ENCODE measurements at places on chromosomes 5 and 9. TPM values are rescaled to one million over a fixed set of nuclear protein-coding genes. Genes with fewer than 3 reads are reported as not detected.

DNA sequence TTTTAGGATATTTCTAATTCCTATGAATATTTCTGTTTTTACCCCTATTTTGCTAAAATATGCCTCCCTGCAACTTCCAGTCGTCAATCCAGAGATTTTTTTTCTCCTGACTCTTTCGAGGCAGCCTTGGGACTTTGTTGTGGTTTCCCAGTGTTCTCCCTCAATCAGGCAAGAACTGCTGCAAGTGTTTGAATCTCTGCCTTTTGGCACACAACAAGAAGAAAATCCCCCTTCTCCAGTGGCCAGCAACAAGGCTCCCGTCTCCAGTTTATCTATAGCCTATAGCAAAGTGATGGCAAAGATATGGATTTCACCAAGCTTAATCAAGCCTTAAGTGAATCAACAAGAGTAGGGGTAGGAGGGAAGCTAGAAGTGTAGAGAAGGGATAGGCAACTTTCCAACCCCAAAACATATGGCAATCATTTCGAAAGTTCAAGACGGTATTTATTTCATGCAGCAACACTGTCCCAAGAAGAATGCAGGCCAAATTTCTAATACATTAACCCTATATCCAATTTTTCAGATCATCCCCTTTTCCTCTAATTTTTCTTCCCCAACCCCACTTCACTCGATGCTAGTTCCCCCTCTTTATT lies 37.7 kb upstream of the PAPPA start:
- no peak overlapping the region for H3K4me3 ChIP-seq
- no peaks in the 10 kb centered on the region for H3K36me3 ChIP-seq
- H3K4me1 ChIP-seq, result no peaks in the 10 kb centered on the region
- no peaks in the 10 kb centered on the region for H3K27me3 ChIP-seq
- no peak overlapping the region for H3K27ac ChIP-seq
- DNase-seq, result no peak

GRCh38 chr5:89208811-89209210 lies 325.8 kb upstream of the MEF2C start:
- H3K27ac ChIP-seq, result no peak overlapping the region
- no peaks in the 10 kb centered on the region for H3K36me3 ChIP-seq
- no peaks in the 10 kb centered on the region for H3K27me3 ChIP-seq
- H3K4me3 ChIP-seq, result no peak overlapping the region

- no peak for DNase-seq
- H3K27me3 ChIP-seq, result no peaks in the 10 kb centered on the region
- no peak overlapping the region for H3K27ac ChIP-seq
- no peaks in the 10 kb centered on the region for H3K36me3 ChIP-seq
- no peak overlapping the region for H3K4me3 ChIP-seq
Observed at GRCh38 chr5:14767735-14768507, 103.4 kb downstream of the OTULIN start.

DNA sequence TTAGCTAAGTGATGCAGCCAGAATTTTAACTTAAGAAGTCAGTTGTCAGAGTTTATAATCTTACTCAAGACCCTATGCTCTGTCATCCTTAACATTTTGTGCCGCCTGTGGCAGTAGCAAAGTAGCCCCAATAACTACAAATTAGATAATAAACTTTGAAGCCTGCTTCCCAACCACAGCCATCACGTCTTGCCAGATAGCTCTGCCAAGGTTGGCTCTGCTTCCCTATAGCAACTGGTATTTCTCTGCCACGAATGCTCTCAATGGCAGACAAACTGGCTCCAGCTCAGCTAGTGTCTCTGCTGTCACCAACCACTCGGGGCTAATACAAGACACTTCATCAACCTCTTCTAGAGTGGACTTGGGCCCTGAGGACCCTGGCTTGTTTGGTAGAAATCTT lies 576.1 kb downstream of the CDH12 start:
- no peak for DNase-seq
- no peaks in the 10 kb centered on the region for H3K27me3 ChIP-seq
- H3K27ac ChIP-seq, result no peak overlapping the region
- no peak overlapping the region for H3K4me3 ChIP-seq
- H3K4me1 ChIP-seq, result no peaks in the 10 kb centered on the region
- H3K36me3 ChIP-seq, result no peaks in the 10 kb centered on the region

- no peaks in the 10 kb centered on the region for H3K36me3 ChIP-seq
- H3K27ac ChIP-seq, result peak overlapping the region; percentile 62
- peaks cover 19% of the 10 kb centered on the region for H3K4me1 ChIP-seq
- H3K27me3 ChIP-seq, result no peaks in the 10 kb centered on the region
- no peak overlapping the region for H3K4me3 ChIP-seq
Observed at GRCh38 chr5:149563466-149563865, 12.2 kb upstream of the CSNK1A1 start.

- peaks cover 33% of the 10 kb centered on the region for H3K4me1 ChIP-seq
- no peak overlapping the region for H3K4me3 ChIP-seq
- H3K36me3 ChIP-seq, result no peaks in the 10 kb centered on the region
- H3K27me3 ChIP-seq, result peaks cover 41% of the 10 kb centered on the region
Observed at GRCh38 chr5:171317230-171317629, 8.2 kb downstream of the TLX3 start.

DNA sequence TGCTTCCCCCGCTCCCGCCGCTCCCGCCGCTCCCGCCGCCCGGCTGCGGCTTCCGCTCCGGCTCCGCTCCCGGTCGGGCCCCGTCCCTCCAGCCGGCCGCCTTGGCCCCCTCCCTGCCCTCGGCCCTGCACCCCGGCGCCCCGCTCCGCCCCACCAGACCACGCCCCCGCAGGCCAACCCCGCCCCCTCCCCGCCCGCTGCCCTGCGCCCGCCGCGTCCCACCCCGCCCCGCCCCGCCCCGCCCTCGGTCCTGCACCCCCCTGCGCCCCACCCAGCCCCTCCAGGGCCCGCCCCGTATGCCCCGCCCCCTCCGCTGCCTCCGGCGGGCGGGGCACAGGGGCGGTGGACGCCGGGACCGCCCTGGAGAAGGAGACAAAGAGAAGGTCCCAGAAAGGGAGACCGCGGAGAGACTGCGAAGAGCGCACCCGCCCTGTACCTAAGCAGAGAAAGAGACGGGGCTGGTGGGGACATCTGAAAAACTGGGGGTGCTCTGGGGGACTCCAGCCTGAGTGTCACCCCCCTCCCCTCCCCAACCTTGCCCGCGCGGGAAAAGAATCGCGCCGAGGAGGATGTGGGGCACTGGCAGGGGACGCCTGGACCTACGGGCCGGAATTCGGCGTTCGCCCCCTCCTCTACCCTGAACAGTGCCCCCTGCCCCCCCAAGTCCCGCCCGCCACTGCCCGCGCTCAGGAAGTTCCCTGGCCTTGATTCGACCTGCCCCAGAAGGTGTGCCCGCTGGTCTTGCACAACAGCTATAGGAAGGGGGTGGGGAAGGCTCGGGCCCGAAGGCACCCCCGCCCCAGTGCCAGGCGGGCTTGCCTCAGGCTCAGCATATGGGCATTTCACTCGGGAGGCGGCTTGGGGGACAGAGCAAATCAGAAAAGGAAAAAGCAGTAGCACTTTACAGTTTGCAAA lies 42.8 kb upstream of the STXBP1 start:
- H3K27me3 ChIP-seq, result no peaks in the 10 kb centered on the region
- peak overlapping the region; percentile 99 for H3K27ac ChIP-seq
- peaks cover 68% of the 10 kb centered on the region for H3K4me1 ChIP-seq
- peak overlapping the region; percentile 73 for H3K4me3 ChIP-seq
- H3K36me3 ChIP-seq, result no peaks in the 10 kb centered on the region
- DNase-seq, result peak; percentile 83

DNA sequence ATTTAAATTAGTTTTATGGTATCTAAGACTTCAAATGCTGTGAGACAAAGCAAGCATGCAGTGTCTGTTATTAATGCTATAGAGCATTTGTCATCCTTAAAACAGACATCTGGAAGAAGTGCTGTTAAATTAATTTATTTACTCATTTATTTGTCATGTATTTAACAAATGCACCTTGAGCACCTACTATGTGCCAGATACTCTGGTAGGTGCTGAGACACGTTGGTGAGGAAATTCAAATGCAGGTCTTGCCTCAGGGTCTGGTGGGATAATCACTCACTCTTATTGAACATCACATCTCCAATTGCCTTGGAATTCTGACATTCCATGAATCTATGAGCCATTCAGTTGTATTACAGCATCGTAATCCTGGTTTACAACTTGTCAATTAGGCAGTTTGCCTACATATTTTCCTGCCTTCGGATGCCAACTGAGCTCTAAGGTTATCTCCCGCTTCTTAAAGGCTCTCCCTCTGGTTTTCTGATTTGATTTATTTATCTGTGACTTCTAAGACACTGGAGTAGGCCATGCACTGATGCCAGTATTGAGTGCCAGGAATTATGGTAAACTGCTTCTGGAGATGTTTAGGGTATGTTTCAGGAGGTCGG lies 56.0 kb upstream of the RPS23 start:
- DNase-seq, result no peak
- no peaks in the 10 kb centered on the region for H3K27me3 ChIP-seq
- no peak overlapping the region for H3K27ac ChIP-seq

DNA sequence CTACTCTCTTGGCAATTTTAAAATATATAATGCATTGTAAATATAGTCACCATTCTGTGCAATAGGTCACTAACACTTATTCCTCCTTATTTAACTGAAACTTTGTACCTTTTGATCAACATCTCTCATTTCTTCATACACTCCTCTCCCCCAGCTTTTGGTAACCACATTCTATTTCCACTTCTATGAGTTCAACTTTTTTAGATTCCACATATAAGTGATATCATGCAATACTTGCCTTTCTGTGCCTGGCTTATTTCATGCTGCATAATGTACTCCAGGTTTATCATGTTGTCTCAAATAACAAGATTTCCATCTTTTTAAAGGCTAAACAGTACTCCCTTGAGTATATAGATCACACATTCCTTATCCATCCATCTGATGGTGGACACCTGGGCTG lies 188.8 kb downstream of the NXNL2 start:
- H3K36me3 ChIP-seq, result no peaks in the 10 kb centered on the region
- no peak for DNase-seq
- no peaks in the 10 kb centered on the region for H3K4me1 ChIP-seq
- H3K27me3 ChIP-seq, result no peaks in the 10 kb centered on the region
- H3K27ac ChIP-seq, result no peak overlapping the region

- H3K27ac ChIP-seq, result no peak overlapping the region
- H3K36me3 ChIP-seq, result peaks cover 77% of the 10 kb centered on the region
- no peak overlapping the region for H3K4me3 ChIP-seq
- H3K27me3 ChIP-seq, result no peaks in the 10 kb centered on the region
- DNase-seq, result no peak
Observed at GRCh38 chr5:150389531-150390266, 23.0 kb downstream of the CD74 start.

DNA sequence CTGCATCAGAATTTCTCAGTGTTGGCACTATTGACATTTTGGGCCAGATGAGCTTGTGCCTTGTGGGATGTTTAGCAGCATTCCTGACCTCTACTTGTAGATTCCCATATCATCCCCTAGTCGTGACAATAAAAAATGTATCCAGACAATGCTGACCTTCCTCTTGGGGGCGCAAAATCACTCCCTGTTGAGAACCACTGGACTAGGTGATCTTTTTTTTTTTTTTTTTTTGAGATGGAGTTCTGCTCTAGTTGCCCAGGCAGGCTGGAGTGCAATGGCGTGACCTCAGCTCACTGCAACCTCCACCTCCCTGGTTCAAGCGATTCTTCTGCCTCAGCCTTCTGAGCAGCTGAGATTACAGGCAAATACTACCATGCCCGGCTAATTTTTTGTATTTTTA lies 22.6 kb downstream of the STXBP1 start:
- H3K4me1 ChIP-seq, result peaks cover 19% of the 10 kb centered on the region
- no peaks in the 10 kb centered on the region for H3K27me3 ChIP-seq
- H3K36me3 ChIP-seq, result no peaks in the 10 kb centered on the region
- peak; percentile 54 for DNase-seq
- H3K4me3 ChIP-seq, result no peak overlapping the region

DNA sequence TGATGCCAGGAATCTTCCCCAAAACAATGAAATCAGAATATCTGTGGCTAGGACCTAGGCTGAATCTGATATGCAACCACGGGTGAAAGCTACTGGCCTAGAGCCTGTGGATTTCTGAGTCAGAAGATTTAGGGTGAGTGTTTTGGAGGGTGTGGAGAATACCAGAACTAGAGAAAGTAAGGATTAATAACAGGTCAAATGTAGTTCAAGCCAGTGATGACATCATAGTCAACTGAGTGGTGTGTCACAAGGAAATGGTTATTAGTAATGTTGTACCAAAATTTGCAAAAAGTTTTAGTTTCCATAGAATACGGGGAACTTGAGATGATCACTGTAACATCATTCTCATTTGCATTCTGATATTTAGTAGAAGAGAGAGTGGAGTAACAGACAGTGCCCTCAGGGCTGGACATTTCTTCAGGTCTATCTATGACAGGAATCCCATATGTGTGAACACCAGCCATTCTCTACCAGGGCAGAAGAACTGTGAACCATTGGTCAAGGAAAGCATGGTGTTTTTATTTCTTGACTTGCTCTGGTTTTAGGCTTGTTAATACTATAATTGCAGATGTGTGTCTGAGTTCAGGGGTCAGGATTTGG lies 3.7 kb downstream of the GALNT12 start:
- H3K4me3 ChIP-seq, result no peak overlapping the region
- no peak for DNase-seq
- peaks cover 23% of the 10 kb centered on the region for H3K4me1 ChIP-seq
- H3K36me3 ChIP-seq, result no peaks in the 10 kb centered on the region
- H3K27ac ChIP-seq, result no peak overlapping the region

DNA sequence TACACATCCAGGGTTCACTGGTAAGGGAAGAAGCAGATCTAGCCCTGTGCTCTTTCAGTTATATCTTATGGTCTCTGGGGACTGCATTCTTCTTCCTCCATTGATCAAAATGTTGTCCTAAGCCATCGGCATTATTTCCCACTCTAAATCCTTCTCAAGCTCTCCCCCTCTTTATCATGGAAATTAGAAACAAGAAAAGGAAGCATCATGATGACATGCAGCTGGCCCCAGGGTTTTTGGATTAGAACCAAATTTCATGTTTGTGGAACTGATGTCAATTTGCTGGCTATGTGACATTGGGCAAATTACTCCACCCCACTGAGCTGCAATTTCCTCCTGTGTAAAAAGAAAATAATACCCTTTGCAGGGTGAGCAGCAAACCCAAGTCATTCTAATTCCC lies 39.5 kb downstream of the MFAP3 start:
- peaks cover 12% of the 10 kb centered on the region for H3K4me1 ChIP-seq
- H3K27me3 ChIP-seq, result no peaks in the 10 kb centered on the region
- H3K4me3 ChIP-seq, result no peak overlapping the region
- no peak overlapping the region for H3K27ac ChIP-seq
- no peaks in the 10 kb centered on the region for H3K36me3 ChIP-seq
- no peak for DNase-seq

DNA sequence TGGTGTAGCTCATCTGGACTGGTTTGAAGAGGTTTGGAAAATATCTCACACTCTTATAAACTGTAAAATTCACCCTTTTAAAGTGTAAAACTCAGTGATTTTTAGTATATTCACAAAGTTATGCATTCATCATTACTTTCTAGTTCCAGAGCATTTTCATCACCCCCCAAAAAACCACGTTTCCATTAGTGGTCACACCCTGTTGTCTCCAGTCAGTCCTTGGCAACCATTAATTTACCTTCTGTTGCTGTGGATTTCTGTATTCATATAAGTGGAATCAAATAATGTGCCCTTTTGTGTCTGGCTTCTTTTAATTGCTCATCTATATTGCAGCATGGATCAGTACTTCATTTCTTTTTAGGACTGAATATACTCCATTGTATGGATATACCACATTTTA lies 18.4 kb downstream of the NIPBL start:
- no peak overlapping the region for H3K4me3 ChIP-seq
- no peaks in the 10 kb centered on the region for H3K36me3 ChIP-seq
- no peak for DNase-seq
- H3K4me1 ChIP-seq, result peaks cover 8% of the 10 kb centered on the region
- H3K27ac ChIP-seq, result no peak overlapping the region
- no peaks in the 10 kb centered on the region for H3K27me3 ChIP-seq

Gene GSN
- total RNA-seq, result 1,151 TPM

Gene SLCO6A1
- not detected for total RNA-seq

Gene OBP2B
- not detected for total RNA-seq

Gene MORN5
- total RNA-seq, result not detected

Gene PCDHA9
- total RNA-seq, result 0.17 TPM

Gene LCN6
- total RNA-seq, result 1.4 TPM

Gene NSUN2
- total RNA-seq, result 49.6 TPM

Gene NAIF1
- total RNA-seq, result 17.2 TPM
